ENCODE measurements at places on chromosomes 5 and 9.

GRCh38 chr5:122999947-123000563, 36.5 kb downstream of the PPIC start:
- no peak for DNase-seq

- no peak for DNase-seq
These were observed 777.4 kb upstream of the CHD1 start for GRCh38 chr5:99706160-99706559.

DNA sequence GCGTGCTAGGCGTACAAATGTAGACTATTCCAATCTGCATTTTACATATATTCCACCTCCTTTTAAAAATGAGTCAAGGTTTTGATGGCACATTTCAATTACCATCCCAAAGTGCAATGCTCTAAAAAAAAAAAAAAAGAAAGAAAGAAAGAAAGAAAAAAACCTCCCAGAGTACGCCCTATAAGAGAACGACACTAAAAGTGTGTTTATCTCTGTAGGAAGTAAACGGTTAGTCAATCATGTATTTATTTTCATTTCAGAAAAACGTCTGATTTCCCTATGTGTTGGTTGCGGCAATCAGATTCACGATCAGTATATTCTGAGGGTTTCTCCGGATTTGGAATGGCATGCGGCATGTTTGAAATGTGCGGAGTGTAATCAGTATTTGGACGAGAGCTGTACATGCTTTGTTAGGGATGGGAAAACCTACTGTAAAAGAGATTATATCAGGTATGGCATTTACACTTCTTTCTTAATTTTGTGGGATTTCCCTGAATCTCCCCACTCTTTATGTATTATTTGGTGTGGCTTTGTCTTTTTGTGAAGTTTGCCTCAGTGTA, 1.1 kb downstream of the ISL1 start:
- no peak for DNase-seq

GRCh38 chr5:73625944-73626811, at the start of gene ARHGEF28:
Gene ARHGEF28, plus strand, starts transcription at chr5:73626196. Its CDS starts 58,656 bp downstream, at chr5:73684852.
- peak; percentile 32 for DNase-seq

- DNase-seq = no peak
These were observed 419.4 kb upstream of the PTGER4 start for GRCh38 chr5:40260361-40260760.

DNA sequence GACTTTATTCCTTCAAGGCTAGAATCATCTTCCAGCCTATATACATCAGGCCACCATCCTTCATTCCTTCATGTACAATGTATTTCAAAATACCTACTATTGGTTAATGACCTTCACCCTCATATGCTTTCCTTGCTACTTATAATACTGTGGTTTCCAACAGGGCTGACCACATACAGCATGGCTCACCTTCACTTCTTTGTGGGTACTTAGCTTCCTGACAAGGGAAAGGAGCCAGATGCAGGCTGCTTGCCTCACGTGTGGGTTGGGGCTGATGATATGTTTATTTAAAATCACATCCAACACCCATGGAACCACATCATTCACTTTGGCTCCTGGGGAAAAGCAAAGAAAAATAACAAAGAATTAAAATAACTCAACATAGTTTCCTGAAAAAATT, 63.9 kb upstream of the OR2K2 start:
- no peak for DNase-seq

- no peak for DNase-seq
These were observed 845.4 kb downstream of the EFNA5 start for GRCh38 chr5:106825374-106825773.

DNA sequence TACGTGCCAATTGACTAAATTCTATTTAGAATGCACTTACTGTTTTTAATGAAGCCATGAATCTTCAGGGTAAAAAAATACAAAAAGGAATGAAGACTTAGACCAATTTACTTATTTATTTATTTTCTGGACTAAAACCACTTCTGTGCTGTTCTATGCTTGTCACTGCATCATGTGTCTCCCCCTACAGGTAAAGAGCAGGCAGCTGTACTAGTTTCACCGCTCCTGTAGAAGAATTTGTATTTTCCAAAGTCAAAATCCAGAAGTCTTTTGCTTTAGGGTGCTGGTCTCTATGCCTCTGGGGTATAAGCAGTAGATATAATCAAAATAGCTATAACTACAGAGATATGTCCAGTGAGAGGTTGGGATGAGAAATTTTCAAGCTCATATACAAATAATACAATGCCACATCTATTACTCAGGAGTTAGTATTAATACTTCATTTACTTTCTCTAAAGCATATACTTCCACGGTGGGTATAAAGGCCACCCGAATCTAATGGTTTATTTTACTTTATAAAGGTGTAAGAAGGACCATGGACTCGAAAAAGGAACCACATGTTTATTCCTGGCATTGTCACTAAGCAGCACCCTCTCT, 591.5 kb downstream of the RAB3C start:
- DNase-seq = no peak

- DNase-seq = peak; percentile 73
These were observed 88.0 kb downstream of the NLN start for GRCh38 chr5:65809817-65810531.

DNA sequence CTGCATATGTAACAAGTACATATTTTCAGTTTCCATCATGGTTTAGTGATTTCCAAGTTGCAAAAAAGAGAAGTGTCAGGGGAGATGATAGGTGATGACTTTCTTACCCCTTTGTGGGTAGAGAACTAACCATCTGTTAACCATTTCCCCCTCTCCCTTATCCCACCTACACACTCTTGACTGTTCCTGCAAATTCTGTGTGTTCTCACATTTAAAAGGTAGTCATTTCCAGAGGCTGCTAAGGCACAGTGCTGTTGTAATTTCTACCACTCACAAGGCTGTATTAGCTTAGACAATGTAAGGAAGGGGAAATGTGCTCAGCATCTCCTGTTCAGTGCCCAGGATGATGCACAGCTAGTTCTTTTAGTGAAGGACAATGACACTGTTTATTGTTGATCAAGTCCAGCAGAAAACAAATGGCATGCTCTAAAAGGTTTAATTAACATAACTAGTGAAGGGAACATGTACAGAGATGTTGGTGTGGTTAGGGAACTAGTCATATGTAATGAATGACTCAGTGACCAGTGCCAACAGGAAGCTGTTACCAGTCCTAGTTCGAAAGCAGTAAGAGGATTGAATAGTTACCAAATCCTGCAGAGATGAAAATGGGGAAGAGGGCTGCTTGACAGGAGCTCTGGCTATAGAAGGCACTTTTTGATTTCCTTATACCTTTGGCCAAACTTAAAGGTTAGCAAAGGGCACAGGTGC, 165.1 kb downstream of the PLK2 start:
- DNase-seq = no peak

DNA sequence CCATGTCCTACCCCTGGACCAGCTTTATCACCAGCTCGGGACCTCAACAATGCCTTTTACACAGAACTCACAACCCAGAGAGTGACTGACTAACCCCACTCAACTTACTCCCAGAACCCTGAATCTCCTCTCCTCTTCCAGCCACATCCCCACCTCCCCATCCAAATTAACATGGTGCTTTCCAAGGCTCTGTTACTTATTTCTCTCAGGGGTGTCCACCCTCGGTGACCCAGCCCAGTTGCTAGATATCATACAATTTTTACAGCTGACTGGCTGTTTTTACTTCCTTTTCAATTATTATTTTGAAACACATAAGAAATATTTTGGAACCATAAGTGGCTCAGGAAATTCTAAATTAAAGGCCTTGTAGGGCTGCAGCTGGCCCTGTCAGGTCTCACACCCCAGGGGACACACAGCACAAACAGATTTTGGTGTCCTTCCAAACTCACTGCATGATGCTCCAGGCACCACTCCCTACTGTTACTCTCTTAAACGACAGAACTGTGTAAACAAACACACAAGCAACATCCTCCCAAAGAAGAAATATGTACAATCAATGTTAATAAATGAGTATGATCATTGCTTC, 180.6 kb downstream of the ADAMTS12 start:
- DNase-seq = no peak

DNA sequence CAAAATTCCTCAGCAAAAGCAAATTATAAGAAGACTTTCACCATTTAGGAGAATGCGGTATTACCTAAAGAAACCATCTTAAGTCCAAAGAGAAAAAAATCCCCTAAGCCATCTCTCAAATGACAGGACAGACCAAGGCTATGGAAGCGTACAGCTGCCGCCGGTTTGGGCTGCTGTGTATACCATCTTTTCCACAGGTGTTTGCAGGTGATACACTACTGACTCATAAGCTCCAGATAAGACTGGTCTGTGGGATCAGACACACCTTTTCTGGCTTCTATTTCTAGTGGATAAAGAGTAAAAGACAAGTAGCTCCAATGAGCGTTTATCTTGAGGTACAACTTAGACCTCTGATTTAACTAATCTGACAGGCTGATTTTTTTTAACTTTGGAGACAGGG, 7.7 kb downstream of the CDKN2AIPNL start:
- no peak for DNase-seq
